Uterus (tissue), 4 donors: ENCODE measurements at places on chromosomes 6 and 20. TPM values are rescaled to one million over a fixed set of nuclear protein-coding genes. Genes with fewer than 3 reads are reported as not detected.

Gene PSMA7
- total RNA-seq = 214 TPM

Gene PRDM1
- 12.5 TPM for total RNA-seq

Gene APOM
- 2.9 TPM for total RNA-seq

Gene LIN28B
- not detected for total RNA-seq

GRCh38 chr6:158313989-158314388 lies 1.7 kb downstream of the TULP4 start:
- no peaks in the 10 kb centered on the region for H3K27me3 ChIP-seq
- H3K4me3 ChIP-seq = no peak overlapping the region
- DNase-seq = no peak
- H3K4me1 ChIP-seq = no peaks in the 10 kb centered on the region

DNA sequence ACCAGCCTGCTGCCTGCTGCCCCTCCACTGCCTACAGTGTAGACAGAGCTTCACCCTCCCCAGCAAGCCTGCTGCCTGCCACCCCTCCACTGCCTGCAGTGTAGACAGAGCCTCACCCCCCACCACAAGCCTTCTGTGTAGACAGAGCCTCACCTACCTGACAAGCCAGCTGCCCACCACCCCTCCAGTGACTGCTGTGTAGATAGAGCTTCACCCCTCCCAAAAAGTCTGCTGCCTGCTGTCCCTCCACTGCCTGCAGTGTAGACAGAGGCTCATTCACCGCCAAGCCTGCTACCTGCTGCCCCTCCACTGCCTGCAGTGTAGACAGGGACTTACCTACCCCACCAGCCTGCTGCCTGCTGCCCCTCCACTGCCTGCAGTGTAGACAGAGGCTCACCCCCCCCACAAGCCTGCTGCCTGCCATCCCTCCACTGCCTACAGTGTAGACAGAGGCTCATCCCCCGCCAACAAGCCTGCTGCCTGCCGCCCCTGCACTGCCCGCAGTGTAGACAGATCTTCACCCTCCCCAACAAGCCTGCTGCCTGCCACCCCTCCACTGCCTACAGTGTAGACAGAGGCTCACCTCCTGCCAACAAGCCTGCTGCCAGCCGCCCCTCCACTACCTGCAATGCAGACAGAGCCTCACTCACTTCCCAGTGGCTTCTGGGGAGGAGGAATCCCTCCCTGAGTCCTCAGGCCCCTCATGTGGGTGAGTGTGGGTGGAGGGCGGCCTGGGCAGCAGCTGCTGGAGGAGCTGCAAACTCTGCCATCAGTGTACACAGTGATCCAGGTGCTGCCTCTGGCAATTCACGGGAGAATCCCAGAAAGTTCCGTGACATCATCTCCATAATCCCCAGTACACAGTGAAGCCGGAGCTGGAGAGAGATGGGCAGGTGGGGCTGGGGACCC lies 140.9 kb downstream of the DLL1 start:
- peaks cover 5% of the 10 kb centered on the region for H3K4me1 ChIP-seq
- DNase-seq = no peak
- H3K27me3 ChIP-seq = no peaks in the 10 kb centered on the region
- H3K4me3 ChIP-seq = no peak overlapping the region
- H3K36me3 ChIP-seq = no peaks in the 10 kb centered on the region

DNA sequence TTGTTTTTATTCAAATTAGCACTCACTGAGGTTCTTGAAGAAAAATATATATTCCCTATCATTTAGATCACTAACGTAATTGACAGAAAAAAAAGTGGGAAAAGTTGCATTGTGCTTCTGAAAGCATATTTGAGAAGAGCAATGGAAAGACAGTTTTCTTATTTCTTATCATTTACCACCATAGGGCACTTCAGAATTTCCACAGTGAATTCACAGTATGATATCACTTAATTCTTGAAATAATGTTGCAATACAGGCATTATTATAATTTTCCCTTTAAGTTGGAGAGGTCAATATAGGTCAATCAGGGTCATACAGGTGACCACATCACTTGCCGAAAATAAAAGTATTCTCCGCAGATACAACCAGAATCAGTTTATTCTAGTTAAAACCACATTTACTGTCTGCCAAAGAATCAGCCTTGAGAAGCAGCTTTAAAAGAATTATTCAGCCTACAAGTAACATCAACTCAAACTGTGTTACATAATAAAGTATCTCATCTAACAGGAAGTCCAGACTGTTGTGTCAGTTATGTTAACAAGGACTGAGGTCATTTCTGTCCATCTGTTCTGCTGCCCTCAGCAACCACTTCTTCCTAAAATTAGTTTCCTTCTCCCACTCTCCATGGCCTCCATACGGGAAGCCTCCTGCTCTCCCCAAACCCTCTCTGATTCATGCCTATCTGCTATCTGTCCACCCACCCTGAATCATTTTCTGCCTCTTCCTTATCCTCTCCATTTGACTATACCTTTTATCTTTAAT lies 121.2 kb downstream of the SIM1 start:
- no peak for DNase-seq
- no peak overlapping the region for H3K27ac ChIP-seq
- H3K4me1 ChIP-seq = no peaks in the 10 kb centered on the region
- no peaks in the 10 kb centered on the region for H3K36me3 ChIP-seq

DNA sequence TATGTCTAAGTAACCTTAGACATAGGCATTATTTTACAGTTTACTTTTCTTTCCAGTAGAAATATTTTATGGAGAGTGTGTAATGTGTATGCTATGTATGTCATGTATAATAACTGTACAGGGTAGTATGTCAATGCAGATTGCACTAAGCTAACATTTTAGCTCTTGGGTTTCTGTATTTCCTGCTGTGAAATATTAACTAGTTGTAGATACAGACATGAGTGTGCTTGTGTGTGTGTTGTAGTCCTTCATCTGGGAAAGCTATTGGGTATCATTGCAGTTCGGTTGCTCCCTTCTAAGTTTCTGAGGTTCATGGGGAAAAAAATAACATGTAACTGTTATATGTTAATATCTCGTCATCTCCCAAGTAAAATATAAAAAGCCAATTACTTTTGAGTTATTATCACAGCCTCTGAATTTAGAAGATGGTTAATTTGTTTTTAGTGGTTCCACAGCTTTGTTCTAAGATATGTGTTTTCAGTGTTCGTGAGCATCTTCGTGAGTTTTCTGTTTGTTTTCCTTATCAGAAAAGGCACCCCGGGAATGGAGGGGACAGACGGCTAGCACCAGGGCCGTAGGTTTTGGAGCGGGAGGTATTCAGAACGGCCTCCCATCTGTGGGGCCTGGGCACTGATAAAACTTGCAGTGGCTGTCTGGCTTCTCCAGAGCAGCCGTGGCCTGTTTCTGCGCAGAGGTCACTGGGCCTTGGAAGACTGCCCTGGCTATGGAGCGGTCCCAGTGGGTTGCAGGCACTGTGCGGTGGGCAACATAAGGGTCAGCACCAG lies 215.0 kb downstream of the ARID1B start:
- no peaks in the 10 kb centered on the region for H3K4me1 ChIP-seq
- DNase-seq = no peak
- no peaks in the 10 kb centered on the region for H3K27me3 ChIP-seq
- no peak overlapping the region for H3K27ac ChIP-seq
- H3K36me3 ChIP-seq = no peaks in the 10 kb centered on the region

DNA sequence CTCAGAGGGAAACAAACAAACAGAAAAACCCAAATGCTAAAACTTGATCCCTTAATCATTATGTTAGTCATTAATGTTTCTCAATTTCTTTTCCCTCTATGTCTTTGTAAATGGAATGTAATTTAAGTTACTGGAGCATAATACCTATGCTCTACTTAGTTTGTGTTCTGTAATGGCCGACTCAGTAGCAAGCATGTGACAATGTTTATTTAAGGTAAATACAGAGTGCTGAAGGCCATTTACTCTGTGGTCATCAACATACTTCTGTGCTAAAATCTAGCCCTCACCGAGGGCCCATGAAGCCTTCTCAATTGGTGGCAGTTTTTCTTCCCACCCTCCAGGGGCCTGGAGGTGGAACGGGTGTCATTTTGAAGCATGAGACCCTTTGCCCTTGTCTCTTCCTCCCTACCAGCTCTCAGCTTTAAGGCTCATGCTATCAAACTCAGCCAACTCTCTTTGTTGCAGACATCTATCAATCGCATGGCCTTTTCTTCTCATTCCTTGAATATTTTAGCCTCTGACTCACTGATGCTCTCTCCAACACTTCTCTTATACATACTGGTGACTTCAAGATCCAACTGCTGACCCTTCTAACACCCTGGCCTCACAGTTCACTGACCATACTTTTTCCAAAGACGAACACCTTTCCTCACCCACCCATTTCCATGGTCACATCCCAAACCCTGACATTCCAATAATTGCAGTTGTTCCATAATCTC lies 48.2 kb downstream of the STX7 start:
- H3K27ac ChIP-seq = no peak overlapping the region
- no peaks in the 10 kb centered on the region for H3K27me3 ChIP-seq
- no peak overlapping the region for H3K4me3 ChIP-seq

DNA sequence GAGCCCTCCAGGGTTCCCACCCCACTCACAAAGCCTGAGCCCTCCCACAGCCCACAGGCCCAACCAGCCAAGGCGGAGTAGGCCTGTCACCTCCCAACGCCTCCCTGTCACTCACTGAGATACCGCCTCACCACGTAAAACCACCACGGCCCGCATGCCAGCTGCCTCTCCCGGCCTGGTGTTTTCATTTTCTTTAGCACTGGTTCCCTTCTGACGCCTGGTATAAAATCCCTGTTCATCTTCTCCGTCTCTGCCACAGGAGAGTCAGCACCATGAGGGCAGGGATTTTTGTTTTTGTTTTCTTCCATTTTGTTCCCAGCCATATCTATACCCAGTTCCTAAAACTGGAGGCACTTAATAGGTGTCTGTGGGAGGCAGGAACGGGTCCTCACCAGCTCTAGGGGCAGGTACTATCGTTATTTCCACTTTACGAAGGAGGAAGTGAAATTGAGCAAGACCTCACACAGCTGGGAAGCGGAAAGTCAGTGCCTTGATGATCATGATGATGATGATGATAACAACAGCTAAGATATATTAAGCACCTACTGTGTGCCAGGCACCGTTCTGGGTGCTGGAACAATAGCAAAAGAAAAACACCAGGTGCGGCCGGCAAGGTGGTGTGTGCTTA lies 58.6 kb downstream of the SNAI1 start:
- H3K27ac ChIP-seq = no peak overlapping the region
- no peaks in the 10 kb centered on the region for H3K36me3 ChIP-seq
- no peak for DNase-seq
- H3K4me3 ChIP-seq = no peak overlapping the region
- H3K4me1 ChIP-seq = no peaks in the 10 kb centered on the region

GRCh38 chr20:63484651-63485403 lies 12.4 kb upstream of the KCNQ2 start:
- no peaks in the 10 kb centered on the region for H3K36me3 ChIP-seq
- no peak overlapping the region for H3K4me3 ChIP-seq
- no peaks in the 10 kb centered on the region for H3K27me3 ChIP-seq

GRCh38 chr6:24494821-24495795 lies at the start of gene ALDH5A1:
Gene ALDH5A1 (plus strand): TSS chr6:24494969. CDS start chr6:24494997, 28 bp downstream.
- DNase-seq = peak; percentile 63
- peak within 1 kb of the TSS; percentile 63 for H3K27ac ChIP-seq
- no peaks in the 10 kb centered on the region for H3K27me3 ChIP-seq
- peak within 1 kb of the TSS; percentile 57 for H3K4me3 ChIP-seq
- no peaks in the 10 kb centered on the region for H3K4me1 ChIP-seq

- no peak overlapping the region for H3K27ac ChIP-seq
- no peak for DNase-seq
- no peaks in the 10 kb centered on the region for H3K27me3 ChIP-seq
- H3K4me3 ChIP-seq = no peak overlapping the region
- H3K4me1 ChIP-seq = peaks cover 10% of the 10 kb centered on the region
Measured at GRCh38 chr6:167000759-167001158, 1.6 kb downstream of the CEP43 start.

- H3K27me3 ChIP-seq = no peaks in the 10 kb centered on the region
- H3K4me3 ChIP-seq = no peak overlapping the region
- H3K27ac ChIP-seq = no peak overlapping the region
- DNase-seq = no peak
Measured at GRCh38 chr6:43983191-43983590, 144.1 kb downstream of the MRPL14 start.

GRCh38 chr6:149990212-149990660 lies 26.5 kb downstream of the ULBP1 start:
- H3K4me3 ChIP-seq = no peak overlapping the region
- peaks cover 12% of the 10 kb centered on the region for H3K27me3 ChIP-seq
- H3K27ac ChIP-seq = no peak overlapping the region
- H3K36me3 ChIP-seq = no peaks in the 10 kb centered on the region
- no peaks in the 10 kb centered on the region for H3K4me1 ChIP-seq

DNA sequence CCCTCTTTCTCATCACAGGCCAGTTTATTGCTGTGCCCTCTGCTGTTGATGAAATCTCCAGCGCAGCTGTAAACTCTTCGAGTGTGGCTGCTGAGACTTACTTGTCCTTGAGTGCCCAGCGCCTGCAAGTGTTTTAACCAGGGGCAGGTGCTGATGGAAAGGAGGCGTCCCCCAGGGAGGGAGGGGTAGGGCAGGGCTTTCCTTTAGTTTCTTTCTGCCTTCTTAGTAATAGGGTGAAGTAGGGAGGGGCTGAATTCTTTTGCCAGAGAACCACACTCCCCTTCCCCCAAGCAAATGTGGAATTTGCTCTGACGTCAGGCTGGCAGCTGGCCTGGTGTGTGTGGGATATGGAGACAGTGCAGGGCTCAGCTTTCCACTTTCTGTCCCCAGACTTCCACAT lies 61.2 kb downstream of the IGF2R start:
- no peaks in the 10 kb centered on the region for H3K4me1 ChIP-seq
- no peaks in the 10 kb centered on the region for H3K27me3 ChIP-seq
- no peak overlapping the region for H3K4me3 ChIP-seq
- DNase-seq = peak; percentile 87
- peak overlapping the region; percentile 87 for H3K27ac ChIP-seq

Gene COQ3
- 7.3 TPM for total RNA-seq

DNA sequence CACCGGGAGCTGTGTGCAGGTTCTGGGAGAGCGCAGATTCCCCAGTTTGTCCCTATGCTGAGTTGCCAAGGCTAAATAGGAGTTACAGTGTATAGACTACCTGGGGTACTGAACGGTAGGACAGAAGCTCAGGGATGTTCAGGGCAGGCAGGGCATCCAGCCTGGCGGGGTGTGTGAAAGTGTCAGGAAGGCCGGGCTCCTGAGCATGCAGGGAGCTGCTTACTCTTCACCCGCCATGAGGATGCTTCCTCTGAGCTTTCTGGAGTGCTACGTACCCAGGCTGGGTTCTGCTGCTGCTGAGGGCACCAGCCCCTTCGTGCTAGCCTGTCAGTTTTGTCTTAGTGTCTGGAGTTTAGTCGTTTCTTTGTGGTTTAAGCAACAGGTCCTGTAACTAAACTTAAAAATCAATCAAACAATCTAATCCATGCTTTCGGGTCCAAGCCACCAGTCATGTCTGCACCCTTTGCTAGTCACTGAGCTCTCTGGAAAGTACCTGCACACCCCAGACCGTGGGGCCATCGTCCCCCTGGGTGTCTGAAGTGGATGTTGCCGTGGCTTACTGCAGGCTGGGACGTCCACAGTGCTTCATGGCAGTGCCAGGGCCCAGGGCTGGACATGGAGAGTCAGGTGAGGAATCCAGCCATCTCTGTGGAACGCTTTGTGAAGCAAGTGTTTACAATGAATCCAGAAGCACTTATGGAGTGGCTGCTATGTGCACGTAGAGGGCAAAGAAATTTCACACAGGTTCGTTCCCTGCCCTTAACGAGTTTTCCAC lies 220.3 kb upstream of the SNX9 start:
- no peak for DNase-seq
- no peaks in the 10 kb centered on the region for H3K36me3 ChIP-seq
- no peaks in the 10 kb centered on the region for H3K27me3 ChIP-seq
- H3K4me1 ChIP-seq = peaks cover 5% of the 10 kb centered on the region
- H3K4me3 ChIP-seq = no peak overlapping the region
- H3K27ac ChIP-seq = no peak overlapping the region
